ENCODE measurements at places on chromosomes 5 and 9.

DNA sequence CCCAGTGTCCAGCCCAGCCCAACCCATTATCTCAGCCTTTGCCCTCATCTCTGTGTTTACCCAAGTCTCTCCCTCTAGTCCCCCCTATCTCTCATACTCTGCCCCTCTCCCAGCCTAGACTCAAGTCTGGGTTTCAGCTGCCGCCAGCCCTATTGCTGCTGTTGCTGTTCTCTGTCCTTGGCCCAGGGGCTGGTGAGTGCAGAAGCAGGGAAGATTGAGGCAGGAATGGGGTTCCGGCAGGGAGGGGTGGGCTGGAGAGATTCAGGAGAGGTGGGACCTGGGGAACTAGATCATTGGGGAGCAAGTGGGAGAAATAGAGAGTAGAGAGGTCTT is 702 bp downstream of the TMEM8B start:
- DNase-seq = no peak

GRCh38 chr5:94285984-94286383 is 332.4 kb downstream of the KIAA0825 start:
- DNase-seq = no peak

- no peak for DNase-seq
These were observed 57.5 kb downstream of the COL27A1 start for GRCh38 chr9:114212826-114213225.

- DNase-seq = no peak
These were observed 34.0 kb downstream of the TNFSF15 start for GRCh38 chr9:114771889-114772288.

DNA sequence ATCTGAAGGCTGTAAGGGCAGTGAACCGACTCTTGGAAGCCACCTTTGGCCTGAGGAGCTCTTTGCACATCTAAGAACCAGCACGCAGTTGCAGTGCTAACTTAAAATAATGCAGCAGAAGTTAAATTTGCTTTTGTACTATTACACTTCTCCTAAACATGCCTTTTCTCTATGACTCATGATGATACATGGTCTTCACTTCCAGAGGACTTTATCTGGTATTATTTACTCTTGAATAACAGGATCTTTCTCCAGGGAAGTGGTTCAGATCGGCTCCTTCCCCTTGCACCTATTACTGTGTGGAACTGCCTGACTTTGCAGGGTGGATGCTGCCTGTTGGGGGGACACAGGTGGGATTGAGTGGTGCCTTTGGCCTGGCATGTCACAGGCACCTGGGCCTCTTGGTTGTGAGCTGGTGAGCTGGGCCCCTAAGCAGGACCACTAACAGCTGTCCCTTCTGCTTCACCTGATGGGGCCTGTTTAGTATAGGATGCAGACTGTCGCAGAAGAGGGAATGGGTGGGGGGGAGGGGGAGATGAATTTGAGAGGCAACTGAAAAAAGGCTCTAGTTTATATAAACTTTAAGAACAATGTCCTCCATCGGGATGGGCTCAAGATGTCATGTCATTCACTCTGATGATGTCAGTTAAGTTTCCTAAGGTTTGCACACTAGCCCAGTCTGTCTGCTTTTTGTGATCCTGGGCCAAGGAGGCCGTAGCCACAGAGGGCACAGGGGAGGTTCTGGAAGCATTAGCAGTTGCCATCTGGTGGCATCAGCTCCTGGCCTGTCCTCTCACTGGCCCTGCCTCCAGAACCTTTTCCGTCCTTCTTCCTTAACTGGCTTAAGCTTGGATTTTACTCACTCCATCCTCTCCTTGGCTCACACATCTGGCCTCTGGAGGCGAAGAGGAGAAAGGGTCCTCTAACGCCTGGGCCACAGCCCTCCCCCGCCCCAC is 33.9 kb upstream of the GABBR2 start:
- no peak for DNase-seq

- no peak for DNase-seq
These were observed 104.3 kb downstream of the TRPM6 start for GRCh38 chr9:74783408-74783807.

GRCh38 chr5:74013222-74013621 is 387.2 kb downstream of the ARHGEF28 start:
- no peak for DNase-seq

DNA sequence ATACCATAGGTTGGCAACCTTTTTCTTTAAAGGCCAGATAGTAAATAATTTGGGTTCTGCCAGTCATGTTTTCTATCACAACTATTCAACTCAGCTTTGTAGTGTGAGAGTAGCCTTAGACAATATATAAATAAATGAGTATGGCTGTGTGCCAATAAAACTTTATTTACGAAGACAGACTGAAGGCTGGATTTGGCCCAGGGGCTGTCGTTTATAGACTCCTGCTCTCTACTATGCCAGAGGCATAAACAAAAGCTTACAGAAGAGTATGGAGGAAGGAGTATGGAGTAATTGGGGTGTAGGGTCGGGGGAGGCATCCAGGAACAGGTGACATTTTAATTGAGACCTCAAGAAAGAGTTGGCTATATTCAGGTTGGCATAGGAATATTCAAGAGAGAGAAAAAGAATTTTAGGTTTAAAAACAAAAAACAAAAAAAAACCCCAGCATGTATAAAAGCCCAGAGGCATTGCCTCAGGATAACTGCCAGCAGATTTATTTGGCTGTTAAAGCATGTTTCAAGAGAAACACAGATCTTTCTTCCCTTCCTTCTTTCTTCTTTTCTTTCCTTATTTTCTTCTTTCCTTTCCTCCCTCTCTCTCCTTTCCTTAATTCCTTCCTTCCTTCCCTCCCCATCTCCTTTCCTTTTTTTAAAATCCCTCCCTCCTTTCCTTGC is 39.9 kb downstream of the SLIT3 start:
- no peak for DNase-seq

DNA sequence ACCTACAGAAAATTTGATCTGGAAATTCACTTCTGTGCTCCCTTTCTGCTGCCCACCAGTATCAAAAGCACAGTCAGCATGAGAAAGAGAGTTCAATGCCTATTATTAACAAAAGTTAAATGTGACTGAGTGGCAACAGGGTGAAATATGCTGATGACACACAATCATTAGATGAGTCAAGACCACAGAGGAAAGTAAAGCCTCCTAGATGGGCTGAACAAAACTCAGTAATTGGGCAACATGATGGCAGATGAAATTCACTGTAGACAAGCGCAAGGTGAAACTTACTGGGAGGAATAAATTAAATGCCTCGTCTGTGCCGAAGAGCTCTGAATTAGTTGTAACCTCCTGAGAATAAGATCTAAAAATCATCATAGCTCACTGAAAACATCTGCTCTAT is 752.8 kb downstream of the IRX1 start:
- no peak for DNase-seq

DNA sequence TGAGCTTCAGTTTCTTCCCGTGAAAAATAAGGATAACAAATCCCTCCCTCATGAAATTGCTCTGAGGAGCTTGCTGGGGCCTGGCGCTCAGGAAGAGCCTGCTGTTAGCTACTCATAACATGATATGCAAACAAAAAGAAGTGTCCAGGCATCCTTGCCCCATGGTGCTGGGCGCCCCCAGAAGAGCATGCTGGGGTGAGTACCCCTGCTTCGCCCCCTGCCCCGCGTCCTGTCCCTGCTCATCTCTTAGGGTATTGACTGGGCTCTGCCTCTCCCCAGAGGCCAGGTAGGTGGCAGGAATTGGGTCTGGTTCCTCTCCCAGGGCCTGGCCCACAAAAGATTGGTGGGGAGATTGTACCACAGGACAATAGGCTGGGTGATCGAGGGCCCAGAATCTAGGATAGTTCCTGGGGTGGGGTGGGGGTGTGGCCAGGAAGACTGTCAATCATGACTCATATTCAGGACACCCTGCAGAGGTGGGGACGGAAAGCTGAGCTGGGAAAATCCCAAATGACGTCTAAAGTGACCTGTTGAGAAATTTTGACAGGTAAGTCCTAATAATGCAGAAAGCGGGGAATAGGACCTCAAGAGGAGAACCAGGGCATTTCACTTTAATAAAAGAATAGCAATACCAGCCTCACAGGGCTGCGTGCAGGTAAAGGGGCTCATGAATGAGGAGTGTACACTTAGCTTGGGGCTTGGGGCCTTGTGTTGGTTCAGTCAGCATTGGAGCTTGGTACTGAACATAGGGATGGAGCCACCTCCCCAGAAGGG is 8.9 kb downstream of the PITX1 start:
- DNase-seq = no peak

GRCh38 chr5:54171645-54172384 is 138.6 kb downstream of the ARL15 start:
- no peak for DNase-seq

Data from stimulated activated CD8-positive, alpha-beta memory T cell treated with anti-CD3 and anti-CD28 coated beads, Interleukin-2, amount 100 ng/mL, for 1 hour (primary cell).